ENCODE measurements at places on chromosomes 6 and 20.
A peak's percentile ranks its signal among the peaks of the same experiment; 100 is the strongest.

- no peak for DNase-seq
Measured at GRCh38 chr6:39296745-39297640, 17.2 kb downstream of the KCNK17 start.

- peak; percentile 29 for DNase-seq
Measured at GRCh38 chr6:63272397-63272796, 47.4 kb downstream of the LGSN start.

DNA sequence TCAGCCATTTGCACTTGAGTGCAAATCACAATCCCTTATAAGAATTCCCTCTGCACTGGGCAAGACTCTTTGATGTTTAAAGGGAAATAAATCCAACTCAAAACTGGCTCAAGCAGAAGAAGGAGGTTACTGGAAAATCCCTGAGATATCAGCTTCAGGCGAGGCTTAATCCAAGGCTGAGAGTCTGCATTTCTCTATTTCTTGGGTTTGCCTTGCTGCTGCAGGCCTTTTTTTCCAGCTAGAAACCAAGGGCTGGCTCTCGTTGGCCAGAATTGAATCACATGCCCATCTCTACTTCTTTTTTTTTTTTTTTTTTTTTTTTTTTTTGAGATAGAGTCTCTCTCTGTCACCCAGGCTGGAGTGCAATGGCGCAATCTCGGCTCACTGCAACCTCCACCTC is 11.7 kb downstream of the HCK start:
- DNase-seq = peak; percentile 7

- no peak for DNase-seq
Measured at GRCh38 chr6:20223141-20223540, 10.9 kb upstream of the MBOAT1 start.

GRCh38 chr6:52598123-52598823 is 21.4 kb upstream of the TRAM2 start:
- peak; percentile 75 for DNase-seq

DNA sequence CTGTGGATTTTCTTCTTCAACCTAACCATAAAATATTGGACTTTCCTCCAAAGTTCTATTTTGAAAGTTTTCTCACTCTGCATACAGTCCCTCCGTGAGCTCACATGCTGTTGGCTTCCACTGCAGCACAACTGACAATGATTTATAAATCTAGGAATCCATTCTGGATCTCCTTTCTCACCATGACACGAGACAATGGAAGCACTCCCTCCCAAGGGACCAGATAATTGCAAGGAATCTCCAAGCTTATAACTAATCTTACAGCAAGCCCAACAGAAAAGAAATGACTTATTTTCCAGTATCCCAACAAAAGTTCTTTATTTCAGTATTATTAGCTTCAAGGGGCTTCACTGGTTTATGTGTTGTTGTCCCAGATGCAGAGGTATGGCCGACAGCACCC is 729.0 kb downstream of the RFPL4B start:
- no peak for DNase-seq

DNA sequence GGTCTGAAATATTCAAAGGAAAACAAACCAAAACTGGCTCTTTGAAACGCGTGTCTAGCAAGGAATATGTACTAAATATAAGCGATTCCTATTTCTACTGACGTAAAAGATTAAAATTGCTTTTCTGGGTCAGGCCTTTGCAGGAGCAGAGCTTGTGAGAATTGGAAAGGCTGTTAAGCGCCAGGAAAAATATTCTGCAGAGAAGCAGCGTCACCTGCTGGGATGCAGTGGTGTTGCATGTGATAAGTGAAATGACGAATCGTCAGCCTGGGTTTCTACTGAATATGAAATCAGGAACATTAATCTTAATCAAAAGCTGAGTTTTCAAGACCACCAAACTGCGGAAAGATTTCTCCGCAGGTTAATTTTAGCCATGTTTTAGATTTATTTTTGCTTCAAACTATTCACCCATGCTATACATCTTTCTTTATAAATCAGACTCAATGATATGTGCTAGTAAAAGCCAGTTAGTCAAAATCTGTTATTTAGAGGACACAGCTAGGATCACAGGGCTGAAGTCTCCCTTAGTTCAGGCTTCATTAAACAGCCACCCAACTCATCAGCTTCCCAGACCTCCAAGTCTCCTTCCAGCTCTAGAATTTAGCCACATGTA is 67.4 kb downstream of the ALDH8A1 start:
- DNase-seq = peak; percentile 66

DNA sequence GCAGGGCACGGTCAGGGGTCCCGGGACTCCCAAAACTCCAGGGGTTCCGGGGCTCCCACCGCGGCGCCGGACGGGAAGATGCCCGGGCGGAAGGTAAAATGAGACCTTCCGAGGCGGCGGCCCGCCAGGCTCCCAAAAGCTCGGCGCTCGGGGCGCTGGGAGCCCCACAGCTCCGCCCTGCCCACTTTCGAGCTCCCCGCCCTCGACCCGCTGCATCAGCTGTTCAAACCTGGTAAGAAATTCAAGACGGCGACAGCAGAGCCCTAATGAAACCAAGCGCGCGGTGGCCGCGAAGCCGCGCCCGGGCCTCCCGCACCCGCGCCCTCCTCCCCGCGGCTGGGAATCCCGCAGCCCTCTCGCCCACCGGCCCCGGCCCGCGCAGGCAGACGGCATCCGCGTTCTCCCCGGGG is 369 bp downstream of the SLC4A11 start:
- no peak for DNase-seq

DNA sequence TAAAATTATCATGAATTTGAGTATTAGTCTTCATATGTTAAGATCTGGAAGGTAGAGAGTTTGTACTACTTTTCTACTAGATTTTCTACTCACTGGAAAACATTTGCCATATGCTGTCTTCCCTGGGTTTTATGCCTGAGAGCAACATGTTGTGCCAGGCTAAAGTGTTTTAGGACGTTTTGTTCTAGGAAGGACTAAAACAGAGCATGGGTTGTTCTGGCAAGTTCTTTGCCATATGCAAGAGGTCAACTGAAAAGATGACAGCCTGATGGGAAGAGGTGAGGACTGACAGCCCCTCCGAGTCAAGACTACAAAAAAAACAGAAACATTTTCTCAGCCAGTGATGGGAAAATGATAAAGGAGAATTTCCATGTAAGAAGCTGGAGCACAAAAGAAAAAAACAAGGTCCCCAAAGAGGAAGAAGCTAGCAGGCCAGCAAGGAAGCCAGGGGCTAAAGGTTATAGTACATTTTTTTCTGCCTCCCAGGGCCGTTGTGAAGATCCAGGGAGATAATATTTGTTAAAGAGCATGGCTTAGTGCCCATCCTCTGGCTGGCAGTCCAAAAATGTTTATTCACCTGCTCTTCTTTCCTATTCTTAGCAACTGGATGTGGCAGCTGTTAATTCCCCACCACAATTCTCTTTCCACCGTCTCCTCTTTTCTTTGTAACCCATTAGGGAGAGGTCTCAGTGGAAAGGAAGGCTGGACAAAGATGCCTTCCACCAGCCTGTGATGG is 7.8 kb downstream of the SCGN start:
- DNase-seq = no peak

DNA sequence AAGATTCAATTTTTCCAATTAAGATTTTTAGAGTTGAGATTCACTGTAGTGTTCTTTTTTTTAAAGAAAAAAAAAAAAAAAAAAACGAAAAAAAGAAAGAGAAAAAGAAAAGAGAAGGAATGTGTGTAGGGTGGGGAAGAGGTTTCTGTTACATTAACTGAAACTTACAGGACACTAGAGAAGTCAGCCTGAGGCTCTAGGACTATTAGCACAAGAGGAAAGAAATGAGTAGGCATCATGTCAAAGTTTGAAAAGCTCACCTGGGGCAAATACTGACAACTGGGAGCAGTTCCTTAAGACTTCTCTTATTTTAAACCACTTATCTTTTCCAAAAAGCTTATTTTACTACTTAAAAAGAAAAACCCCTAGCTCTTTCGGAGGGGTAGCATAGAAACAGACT is 185.9 kb downstream of the DST start:
- no peak for DNase-seq
